ENCODE measurements at places on chromosomes 1 and 21.

GRCh38 chr1:106249365-106249764 lies 807.1 kb upstream of the PRMT6 start:
- DNase-seq: no peak

DNA sequence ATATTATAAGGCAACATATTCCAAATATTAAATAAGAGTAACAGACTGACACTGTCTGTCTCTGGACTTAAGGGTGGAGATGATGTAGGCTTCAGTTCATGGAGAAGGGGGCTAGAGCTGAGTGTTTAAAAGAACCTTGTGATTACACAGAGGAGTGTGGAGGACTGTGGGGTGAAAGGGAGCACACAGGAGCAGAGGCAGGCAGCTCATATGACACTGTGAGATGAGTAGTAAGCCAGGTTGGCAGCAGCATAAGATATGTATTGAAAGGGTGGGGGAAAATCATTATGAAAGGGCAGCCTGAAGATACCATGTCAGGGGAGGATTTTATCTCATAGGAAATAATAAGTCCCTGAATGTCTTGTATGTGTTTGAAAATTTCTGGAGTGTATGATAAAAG lies 104.5 kb downstream of the AK5 start:
- DNase-seq: no peak

DNA sequence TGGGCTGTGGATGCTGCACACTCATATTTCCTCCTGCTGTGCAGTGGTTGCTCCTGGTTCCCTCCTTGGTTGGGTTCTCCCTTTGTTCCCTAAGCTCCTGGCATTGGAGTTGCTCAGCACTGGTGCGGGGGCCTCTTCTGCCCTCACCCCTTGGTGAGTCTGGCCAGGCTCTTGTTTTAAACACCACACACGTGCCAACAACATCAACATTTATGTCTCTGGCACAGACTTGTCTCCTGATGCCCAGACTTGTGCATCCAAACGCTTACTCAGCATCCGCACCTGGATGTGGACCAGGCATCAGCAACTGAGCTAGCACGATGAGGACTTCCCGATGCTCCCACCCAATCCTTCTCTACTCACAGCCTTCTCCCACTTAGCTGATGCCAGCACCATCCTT lies 627.6 kb downstream of the NPHP4 start:
- no peak for DNase-seq

GRCh38 chr1:88169139-88169538 lies 514.9 kb upstream of the PKN2 start:
- no peak for DNase-seq

GRCh38 chr21:31618696-31619430 lies 40.6 kb upstream of the SOD1 start:
- DNase-seq: no peak

DNA sequence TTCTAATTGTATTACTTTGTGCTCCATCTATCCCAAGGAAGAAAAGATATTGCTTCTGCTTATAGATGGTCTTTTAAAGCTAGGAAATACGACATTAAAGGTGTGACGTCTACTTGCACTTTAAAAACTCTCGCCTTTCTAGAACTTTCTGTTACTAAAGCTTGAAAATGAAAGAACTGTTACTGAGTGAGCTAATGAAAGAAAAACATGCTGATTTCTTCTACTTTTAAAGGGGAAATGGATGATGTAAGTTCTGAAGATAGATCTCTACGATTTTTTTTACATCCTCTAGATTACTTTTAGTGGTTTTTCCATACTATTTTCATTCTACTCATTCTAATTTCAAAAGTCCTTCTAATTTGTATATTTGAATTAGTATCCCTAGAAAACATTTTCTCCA lies 387.5 kb downstream of the USP25 start:
- no peak for DNase-seq

- DNase-seq: no peak
These were observed 386.4 kb upstream of the VAMP3 start for GRCh38 chr1:7384679-7385078.

- DNase-seq: no peak
These were observed 155.8 kb upstream of the PTGFR start for GRCh38 chr1:78334952-78335351.

GRCh38 chr1:40141878-40142535 lies 19.2 kb upstream of the RLF start:
- DNase-seq: no peak
